ENCODE measurements at places on chromosomes 3 and 15.
A peak's percentile ranks its signal among the peaks of the same experiment; 100 is the strongest.

DNA sequence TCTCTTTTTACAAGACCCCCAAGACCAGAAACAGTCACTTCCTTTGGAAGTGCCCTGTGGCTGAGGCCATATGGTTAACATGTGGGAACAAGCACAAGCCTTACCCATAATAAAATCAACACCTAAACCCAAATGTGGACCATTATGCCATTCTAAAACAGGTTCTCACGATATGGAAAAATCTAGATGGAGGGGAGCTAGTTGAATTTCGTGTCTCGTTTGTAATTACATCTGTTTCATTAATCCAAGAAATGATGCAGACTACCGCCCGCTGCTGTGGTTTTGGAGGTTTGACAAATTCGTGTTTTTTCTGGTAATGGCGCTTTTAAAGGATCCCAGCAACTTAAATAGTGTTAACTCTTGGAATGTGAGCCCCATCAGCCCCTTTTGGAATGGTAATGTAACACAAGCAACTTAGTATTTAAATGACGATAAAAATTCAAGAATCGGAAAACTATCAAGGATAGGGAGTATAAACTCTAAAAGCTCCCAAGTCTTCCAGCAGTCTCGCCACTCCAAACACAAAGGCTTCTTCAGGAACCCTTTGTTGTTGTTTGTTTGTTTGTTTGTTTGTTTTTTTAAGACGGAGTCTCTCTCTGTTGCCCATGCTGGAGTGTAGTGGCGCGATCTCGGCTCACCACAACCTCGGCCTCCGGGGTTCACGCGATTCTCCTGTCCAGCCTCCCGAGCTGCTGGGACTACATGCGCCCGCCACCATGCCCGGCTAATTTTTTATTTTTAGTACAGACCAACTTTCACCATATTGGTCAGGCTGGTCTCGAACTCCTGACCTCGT lies 1.1 kb downstream of the CNBP start:
- peak; percentile 26 for DNase-seq

- no peak for DNase-seq
These were observed 33.4 kb downstream of the UNC13C start for GRCh38 chr15:54011656-54012055.

- DNase-seq = peak; percentile 97
These were observed 22.1 kb downstream of the CDIN1 start for GRCh38 chr15:36601497-36601932.

- DNase-seq = no peak
These were observed 65.4 kb upstream of the PFN2 start for GRCh38 chr3:150035910-150036612.

DNA sequence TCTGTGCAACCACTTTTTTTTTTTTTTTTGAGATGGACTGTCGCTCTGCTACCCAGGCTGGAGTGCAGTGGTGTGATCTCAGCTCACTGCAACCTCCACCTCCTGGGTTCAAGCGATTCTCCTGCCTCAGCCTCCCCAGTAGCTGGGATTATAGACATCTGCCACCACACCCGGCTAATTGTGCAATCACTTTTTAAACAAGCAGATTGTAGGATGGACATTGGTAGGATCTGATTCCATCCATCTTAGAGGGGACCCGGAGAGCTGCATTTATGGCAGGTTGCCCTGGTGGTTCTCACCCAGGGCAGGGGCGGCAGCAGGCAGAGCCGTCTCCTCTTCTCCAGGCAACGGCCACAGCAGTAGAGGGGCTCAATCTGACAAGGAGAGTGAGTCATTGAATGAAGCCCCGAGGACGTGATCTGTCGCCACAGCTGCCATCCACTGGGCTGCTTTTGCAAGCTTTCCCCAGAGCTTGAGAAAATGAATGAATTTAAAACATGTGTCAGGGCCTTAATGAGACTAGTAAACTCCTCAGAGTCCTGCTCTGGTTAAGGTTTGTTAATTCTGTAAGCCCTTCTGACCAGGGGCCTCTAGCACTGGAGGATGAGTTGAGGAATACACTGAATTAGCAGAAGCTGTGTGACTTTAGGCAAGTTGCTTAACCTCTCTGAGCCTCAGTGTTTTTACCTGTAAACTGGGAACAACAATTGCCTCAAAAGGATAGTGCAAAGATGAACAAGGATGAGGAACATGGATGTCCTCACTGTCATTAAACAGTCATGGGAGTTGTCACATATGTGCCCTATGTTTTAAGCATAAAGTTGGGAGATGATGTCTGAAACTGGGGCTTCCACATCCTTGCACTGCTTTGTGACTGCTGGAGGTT lies 129.1 kb downstream of the ASB7 start:
- no peak for DNase-seq

- DNase-seq = peak; percentile 39
These were observed 202.2 kb upstream of the ADAMTS9 start for GRCh38 chr3:64890006-64890405.

DNA sequence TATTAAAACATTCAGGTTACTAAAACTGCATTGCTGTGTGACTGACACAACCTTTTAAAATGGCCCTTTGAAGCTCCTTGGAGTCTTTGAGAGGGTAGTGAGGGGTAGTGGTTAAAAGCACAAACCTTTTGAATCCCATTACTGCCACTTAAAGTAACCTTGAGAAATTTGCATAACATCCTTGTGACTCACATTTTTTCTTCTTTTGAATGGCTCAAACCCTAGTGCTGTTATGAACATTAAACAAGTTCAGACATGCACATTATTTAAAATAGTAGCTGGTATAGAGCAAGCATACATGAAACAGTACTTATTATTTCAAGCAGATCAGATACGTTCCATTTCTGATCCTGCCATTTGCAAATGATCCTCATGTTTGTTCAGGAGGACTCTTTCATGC lies 3.7 kb upstream of the CLDN1 start:
- peak; percentile 60 for DNase-seq

GRCh38 chr15:82731527-82731926 lies 21.9 kb upstream of the AP3B2 start:
- DNase-seq = no peak

GRCh38 chr3:101950510-101950909 lies 101.2 kb downstream of the NFKBIZ start:
- DNase-seq = peak; percentile 74

- no peak for DNase-seq
These were observed 60.4 kb downstream of the MLH1 start for GRCh38 chr3:37053753-37054152.

DNA sequence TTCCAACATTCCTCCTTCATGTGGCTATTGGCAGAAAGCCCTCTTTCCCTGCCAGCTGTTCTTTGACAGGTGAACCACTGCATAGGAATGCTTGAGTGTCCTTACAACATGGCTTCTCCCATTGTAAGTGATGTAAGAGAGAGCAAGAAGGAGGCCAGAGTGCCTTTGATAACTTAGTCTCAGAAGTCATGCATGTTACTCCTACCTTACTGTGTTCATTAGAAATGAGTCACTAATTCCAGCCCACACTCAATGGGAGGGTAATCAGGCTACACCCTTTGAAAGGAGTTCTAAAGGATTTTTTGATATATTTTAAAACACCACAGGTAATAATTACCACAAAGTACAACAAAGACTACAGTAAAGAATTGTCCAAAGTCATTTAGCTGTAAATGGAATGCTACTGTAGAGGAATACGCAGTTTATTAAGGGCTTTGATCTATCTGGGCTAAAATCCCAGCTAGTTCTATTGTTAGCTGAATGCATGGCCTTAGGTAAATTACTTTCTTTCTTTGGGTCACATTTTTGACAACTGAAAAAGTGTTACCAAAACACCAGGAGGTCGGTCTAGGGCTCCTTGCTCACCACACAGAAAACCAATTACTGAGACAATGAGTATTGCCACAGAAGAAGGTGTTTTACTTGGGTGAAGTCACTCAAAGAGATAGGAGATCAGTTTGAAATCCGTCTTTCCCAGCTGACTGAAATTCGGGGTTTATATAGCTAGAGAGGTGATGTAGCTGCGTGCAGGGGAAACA lies 154.9 kb downstream of the GRM7 start:
- no peak for DNase-seq

DNA sequence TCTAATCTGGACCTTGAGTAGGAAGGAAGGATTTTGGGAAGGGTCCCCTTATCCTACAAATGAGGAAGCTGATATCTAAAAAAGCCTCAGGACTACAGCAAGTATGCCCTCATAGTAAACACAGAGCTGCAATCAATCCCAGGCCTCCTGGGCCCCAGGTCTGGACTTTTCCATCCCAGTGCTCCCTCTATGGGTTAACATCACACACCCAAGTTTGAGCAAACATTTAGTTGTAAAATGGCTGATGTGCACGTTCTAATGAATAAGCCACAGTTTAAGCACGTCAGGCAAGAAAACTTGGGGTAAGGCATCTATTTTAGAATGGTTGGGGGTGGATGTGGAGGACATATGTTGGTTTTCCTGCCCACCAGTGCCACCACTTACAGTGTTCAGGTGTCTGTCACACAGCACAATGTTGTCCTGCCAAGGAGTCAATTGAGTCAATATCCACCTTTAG lies 44.3 kb upstream of the UBE2E1 start:
- peak; percentile 62 for DNase-seq

- peak; percentile 21 for DNase-seq
These were observed 360.8 kb downstream of the CHST2 start for GRCh38 chr3:143480344-143480743.

- DNase-seq = no peak
These were observed 22.6 kb downstream of the CLDN18 start for GRCh38 chr3:138032567-138032966.

- DNase-seq = peak; percentile 45
These were observed at the start of gene MGLL for GRCh38 chr3:127822041-127822681. Gene MGLL, minus strand, starts transcription at chr3:127822515. Its CDS starts 197 bp downstream, at chr3:127822318.

DNA sequence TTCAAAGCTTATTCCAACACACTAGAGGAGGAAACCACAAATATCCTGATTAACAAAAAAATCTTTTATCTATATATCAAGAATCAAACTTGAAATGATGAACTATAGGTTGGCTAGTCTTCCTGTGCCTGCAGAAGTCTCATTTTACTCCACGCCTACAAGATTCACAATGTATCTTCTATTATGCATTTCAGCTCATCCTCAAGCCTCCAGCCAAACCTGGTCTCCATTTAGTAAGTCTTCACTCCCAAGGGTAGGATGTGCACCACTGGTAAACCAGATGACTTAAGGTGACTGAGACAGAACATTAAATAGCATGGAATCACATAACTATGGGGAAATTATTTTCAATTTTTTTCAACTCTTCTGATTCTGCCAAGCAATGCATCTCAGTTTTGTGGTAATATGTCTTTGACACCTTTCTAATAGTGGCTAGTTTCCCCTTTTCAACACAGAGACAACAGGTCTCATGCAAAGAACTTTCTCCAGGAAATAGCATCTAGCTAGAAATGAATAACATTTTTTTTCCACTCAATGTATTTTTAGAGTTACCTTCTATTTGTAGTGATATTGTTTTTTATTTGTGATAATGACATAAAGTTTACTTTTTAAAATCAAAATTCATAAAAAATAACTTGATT lies 166.9 kb downstream of the TNIK start:
- no peak for DNase-seq

GRCh38 chr3:9298236-9298635 lies 48.8 kb upstream of the SRGAP3 start:
- peak; percentile 41 for DNase-seq

- peak; percentile 43 for DNase-seq
These were observed 9.1 kb downstream of the BFSP2 start for GRCh38 chr3:133408961-133409360.

DNA sequence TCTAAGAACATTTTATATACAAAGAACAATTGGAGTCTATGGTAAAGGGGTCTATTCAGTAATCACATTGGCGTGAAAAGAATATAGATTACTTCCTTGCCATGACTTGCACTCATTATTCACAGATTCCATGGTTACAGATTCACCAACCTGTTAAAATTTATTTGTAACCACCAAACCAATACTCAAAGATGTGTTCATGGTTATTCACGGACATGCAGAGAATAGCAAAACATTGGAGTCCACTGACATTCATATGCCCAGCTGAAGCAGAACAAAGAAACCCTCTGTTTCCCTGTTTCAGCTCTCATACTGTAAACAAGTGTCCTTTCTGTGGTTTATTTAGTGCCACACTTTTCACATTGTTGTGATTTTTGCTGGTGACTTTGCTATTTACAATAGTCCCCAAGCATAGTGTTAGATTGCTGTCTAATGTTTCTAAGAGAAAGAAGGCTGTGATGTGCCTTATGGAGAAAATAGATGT lies 185.8 kb upstream of the TTC14 start:
- no peak for DNase-seq

- no peak for DNase-seq
These were observed 66.0 kb downstream of the CGNL1 start for GRCh38 chr15:57442335-57442734.

GRCh38 chr3:146067048-146067447 lies 93.9 kb downstream of the PLOD2 start:
- DNase-seq = peak; percentile 34

DNA sequence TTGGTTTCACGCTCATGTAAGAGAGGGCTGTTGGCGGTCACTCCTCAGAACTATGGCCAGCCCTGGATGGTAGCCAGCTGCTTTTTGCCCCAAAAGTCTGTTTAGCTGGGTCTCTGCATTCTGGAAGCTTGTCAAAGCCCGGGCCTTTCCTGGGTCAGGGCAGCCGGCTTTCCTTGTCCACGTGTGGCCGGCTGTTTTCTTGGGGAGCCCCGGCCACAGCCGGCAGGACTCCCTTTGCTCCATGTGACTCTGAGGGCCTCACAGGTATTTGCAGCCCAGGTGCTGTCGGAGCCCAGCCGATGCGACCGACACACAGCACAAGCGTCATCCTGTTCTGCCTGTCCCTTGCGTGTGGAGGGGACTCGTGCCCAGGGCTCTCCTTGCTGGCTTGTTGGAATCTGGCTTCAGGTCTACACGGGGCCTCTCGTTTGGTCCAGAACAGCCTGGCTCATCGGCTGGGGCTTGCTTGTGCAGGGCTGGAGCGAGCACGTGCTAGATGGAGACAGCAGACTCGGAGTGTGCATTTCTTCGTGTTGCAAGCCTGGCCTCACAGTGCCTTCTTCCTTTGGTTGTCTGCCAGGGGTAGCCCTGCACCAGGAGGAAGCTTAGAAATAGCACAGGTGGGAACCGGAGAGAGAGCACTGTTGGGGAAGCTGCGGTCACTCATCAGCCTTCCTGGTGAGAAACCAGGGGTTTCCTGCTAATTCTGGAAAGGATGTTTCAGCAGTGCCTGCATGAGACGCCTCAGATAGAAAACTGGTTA lies 51.5 kb downstream of the PGPEP1L start:
- DNase-seq = no peak

- DNase-seq = no peak
These were observed 10.3 kb downstream of the ISL2 start for GRCh38 chr15:76346669-76347481.

DNA sequence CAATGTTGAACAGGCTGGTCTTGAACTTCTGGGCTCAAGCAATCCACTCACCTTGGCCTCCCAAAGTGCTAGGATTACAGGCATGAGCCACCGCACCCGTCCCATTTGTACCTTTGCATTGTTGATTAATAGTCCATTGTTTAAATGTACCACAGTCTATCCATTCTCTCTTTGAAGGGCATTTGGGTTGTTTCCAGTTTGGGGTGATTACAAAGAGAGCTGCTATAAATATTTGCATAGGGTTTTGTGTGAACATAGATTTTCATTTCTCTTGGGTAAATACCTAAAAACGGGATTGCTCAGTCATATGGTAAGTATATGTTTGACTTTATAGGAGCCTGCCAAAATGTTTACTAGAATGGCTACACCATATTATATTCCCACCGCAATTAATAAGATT lies 13.7 kb upstream of the PTPRG start:
- DNase-seq = no peak

All from cardiac fibroblast (primary cell).